Cerebellum (tissue), 4 donors: ENCODE measurements at places on chromosomes 4 and X. TPM values are rescaled to one million over a fixed set of nuclear protein-coding genes. Genes with fewer than 3 reads are reported as not detected.

The DCLK2 gene
- total RNA-seq, result 145 TPM

The EDA gene
- total RNA-seq, result 4.8 TPM

DNA sequence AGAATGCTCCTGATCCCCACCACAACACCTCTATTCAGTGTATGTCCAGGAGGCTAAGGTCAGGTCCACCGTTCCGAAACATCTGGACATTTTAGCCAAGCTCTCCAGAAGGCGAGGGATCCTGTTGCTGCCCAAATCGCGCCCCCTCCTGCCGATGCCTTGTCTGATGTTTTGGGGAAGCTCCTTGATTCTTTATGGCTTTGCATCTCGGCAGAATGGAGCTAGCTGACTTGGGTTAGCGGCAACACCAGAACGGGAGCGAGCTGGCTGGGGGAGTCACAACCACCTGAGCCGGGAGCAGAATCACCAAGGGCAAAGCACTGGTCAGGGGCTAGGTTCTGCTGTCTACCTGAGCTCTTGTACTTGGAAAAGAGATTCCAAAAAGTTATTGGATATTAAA lies 6.6 kb upstream of the POU3F4 start:
- DNase-seq, result no peak

DNA sequence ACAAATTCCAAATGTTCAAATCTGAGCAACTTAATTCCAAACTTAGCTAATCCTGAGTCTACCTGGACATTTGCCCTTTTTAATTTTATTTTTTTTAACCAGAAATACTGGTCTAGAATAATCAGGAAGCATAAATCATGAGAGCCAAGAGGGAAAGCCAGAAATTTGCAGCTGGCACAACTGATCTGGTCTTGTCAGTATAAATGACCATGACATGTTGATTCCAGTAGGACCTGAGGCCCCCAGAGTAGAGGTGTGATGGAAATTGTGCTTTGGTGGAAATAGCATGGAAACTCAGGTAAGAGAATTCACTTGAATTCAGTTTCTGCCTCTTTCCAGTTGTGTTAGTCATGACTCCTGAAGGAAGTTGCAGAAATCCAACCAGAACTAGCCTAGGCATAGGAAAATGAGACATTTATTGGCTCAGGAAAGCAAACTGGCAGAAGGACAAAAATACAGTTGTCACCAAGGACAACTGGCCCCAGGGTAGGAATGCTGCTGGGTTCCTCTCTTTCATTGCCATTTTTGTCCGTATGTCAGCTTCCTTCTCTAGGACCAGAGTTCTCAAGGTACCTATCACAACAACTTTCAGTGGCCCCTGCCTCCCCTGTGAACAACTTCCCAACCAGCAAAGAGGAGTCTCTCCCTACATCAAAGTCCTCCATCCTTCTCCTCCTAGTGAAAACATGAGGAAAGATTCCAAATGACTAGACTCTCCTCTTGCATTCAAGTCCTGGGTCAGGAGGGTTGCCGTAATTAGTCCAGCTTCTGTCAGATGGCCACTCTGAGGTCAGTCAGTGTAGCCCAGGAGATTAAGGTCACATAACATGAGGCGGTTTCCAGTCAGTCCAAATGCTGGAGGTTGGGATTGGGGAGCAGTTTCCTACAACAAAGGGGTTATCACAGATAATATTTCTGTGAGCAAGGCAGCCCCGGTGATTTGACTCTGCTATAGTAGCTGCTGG lies 29.3 kb upstream of the MYOZ2 start:
- no peak for DNase-seq

DNA sequence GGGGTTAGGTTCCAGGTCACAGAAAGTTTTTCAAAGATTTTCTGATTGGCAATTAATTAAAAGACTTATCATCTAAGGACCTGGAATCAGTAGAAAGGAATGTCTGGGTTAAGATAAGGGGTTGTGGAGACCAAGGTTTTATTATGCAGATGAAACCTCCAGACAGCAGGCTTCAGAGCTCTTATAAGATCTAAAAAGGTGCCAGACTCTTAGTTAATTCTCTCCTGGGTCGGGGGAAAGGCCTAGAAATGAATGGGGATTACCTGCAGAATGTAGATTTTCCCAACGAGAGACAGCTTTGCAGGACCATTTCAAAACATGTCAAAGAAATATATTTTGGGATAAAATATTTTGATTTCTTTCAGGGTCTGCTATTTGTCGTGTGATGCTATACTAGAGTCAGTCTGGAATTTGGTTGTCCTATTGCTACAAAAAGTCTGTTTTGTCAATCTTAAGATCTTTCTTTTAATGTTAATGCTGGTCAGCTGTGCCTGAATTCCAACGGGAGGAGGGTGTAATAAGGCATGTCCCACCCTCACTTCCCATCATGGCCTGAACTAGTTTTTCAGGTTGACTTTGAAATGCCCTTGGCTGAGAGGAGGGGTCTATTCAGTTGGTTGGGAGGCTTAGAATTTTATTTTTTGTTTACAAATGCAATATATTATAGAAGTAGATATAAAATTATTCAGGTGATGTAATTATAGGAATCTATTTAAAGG lies 15.8 kb downstream of the EGF start:
- DNase-seq, result no peak

GRCh38 chr4:110854021-110854678 lies 231.3 kb upstream of the PITX2 start:
- DNase-seq, result no peak

DNA sequence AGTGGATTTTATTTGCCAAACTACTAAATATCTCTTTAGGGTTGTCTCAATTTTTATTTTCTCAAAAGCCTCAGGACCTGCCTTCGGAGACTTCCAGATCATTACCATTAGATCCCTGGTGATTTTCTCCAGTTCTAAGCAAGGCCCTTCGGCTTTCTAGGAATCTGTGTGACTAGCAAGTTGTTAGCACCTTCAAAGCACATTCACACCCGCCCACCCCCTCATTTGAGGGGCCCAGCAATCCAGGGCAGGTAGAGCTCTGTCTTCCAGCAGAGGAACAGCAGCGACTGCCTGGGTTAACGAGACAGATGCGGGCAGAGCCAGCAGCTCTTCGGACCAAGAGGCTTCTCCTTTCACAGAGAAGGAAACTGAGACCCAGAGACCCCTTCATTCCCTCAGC lies 2.0 kb downstream of the WDR1 start:
- DNase-seq, result no peak
